ENCODE measurements at places on chromosomes 7 and 10.
A peak's percentile ranks its signal among the peaks of the same experiment; 100 is the strongest.

DNA sequence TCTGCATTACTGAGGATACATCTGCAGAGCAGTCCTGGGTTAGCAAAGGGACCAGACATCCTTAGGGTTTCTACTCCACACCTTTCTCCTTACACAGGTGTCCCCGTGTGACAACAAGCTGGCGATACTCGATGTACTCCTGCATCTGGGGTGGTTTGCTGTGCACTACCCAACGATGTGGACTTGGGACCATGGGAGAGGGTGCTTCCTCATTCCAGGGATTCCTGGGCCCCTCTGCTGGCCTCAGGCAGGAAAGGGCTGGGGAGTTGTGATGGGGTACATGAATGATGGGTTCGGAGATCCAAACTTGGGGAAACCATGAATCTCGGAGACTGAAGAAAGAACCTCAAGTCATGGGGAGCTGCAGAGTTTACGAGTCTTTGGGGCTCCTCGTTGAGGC lies 179.6 kb upstream of the GALNT17 start:
- no peak for DNase-seq

GRCh38 chr10:33655165-33655815 lies 320.8 kb upstream of the NRP1 start:
- no peak for DNase-seq

- no peak for DNase-seq
Observed at GRCh38 chr7:45053941-45054340, 34.8 kb downstream of the NACAD start.

GRCh38 chr7:39265641-39266591 lies 288.2 kb downstream of the POU6F2 start:
- DNase-seq: no peak

GRCh38 chr7:88057655-88058054 lies 123.6 kb downstream of the ADAM22 start:
- DNase-seq: no peak

- DNase-seq: no peak
Observed at GRCh38 chr7:103116991-103117390, 31.9 kb downstream of the NAPEPLD start.

- no peak for DNase-seq
Observed at GRCh38 chr7:96526496-96526895, 183.2 kb downstream of the SEM1 start.

GRCh38 chr10:28403090-28403489 lies 100.2 kb upstream of the MPP7 start:
- DNase-seq: no peak

GRCh38 chr10:106712988-106713387 lies 451.5 kb downstream of the SORCS1 start:
- DNase-seq: no peak

DNA sequence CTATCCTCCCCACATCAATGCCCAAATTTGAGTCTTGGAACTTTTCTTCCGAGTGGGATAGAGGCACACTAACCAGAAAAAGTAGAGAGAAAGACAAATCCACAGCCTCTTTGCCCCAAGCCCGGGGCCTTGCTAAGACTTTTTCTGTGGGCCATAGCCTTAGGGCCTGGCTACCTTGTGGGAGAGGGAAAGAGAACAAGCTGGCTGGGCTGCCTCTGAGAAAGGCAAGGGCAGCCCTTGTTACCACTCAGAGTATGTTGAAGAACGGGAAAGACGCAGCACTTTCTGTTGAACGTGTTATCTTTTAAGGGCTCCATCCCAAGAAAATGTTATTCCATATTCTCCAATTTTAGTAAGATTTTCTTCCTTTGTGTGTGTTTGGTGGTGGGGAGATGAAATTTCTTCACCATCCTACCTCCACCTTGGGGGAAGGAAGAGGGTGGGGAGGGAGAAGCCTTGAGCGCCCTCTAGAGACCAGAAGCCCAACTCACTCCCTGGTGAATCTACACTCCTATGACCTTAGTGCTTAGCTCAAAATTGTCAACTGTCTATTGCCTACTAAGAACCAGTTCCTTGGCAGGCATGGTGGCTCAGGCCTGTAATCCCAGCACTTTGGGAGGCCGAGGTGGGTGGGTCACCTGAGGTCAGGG lies 3.9 kb upstream of the NRF1 start:
- DNase-seq: no peak

GRCh38 chr10:118754229-118754555 lies 578 bp downstream of the CACUL1 start:
- DNase-seq: peak; percentile 85

GRCh38 chr10:5314840-5315239 lies 49.9 kb upstream of the UCN3 start:
- no peak for DNase-seq

- no peak for DNase-seq
Observed at GRCh38 chr10:48604991-48605508, at the start of gene ARHGAP22. Gene ARHGAP22, minus strand, starts transcription at chr10:48605073. Its CDS starts 277 bp downstream, at chr10:48604796.

DNA sequence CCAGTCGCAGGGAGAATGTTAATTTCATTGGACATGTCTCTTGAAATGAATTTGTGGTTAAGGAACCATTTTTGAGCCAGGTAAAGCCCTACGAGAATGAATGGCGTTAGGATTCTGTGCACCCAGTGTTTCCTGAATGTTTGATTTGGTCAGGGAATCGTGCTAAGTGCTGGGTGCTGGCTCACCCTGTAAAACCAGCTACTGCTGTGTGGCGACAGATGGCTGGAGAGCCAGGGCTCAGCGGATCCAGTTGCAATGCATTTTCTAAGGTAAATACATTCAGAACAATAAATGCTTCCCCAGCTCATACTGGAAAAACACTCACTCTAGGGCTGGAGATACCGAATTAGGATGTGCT lies 355.5 kb downstream of the GLRX3 start:
- no peak for DNase-seq

DNA sequence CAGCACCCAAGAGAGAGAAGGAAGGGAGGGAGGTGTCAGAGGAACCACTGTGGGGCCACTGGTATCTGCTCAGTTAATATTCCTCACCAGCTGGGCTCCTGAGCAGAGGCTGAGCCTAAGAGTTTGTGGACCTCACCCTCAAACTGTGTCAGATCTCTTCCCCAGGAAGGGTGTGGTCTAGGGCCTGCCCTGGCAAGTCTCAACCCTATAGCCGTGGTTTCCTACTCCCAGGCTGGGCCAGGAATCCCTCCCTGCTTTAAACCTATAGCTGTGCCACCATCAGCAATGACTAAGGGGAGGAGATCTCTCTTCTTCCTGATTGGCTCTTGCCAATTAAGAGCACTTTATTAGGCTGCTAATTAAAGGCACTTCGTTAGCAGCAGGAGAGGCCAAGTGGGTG lies 29.9 kb downstream of the POLL start:
- DNase-seq: no peak

- no peak for DNase-seq
Observed at GRCh38 chr7:36802459-36803135, 78.3 kb upstream of the AOAH start.

- DNase-seq: no peak
Observed at GRCh38 chr10:1776127-1776662, 38.9 kb upstream of the ADARB2 start.

Data from pancreas (tissue), 10 donors.